ENCODE measurements at places on chromosomes 6 and 20.

GRCh38 chr6:28274888-28275287, 6.5 kb upstream of the PGBD1 start:
- no peak for DNase-seq

DNA sequence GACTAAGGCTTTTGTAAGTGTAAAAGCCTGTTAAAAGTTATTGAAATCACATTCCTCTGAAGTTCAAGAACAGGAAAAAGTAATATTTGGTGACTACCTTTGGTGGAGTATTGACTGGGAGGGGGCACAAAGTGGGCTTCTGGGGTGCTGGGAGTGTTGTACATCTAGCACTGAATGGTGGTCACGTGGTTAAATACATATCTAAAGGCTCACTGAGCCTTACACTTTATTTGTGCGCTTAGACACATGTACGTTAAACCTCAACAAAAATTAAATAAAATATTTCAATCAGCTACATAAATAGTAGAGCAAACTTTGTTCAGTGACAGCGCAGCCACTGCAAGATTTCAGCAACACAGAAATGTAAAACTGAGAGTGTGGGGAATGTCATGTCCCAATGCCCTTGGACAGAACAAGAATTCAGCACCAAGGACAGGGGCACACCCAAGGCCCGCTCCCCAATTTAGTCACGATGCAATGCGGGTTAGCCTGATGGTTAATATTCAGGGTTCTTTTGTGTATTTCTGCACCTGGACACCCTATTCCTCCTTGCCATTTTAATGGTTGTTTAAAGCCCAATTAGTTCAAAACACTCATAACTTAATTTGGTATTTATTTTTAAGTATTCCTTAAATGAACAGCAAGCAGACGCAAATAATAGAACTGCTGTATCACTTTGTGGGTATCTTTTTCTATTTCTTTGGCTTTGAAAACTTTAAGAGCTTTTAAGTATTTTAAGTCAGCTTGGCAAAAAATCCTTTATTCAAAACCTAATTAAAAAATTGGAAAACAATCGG, 37.4 kb downstream of the ANGPT4 start:
- DNase-seq = no peak

GRCh38 chr6:127128066-127128465, 9.6 kb downstream of the RSPO3 start:
- no peak for DNase-seq

DNA sequence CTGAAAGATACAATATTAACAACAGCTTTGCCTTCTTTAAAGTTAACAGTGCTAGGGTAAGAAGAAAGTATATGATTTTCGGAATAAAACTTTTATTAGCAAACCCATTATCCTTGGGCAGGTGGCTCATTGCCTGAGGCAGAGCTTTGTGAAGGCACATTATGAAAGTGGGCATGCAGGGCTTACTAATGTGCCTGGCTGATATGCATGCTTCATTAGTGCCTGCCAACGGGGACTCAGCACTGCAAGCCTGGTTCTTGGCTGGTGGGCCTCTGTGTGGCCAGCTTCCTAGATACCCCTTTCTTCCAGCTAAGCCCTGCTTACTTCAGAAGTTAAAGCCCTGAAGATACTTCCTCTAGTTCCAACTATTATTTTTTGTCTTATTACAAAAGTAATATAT, 481.6 kb downstream of the ADGRB3 start:
- DNase-seq = no peak

- DNase-seq = no peak
These were observed 1.3 kb upstream of the SPEF1 start for GRCh38 chr20:3782597-3782996.

DNA sequence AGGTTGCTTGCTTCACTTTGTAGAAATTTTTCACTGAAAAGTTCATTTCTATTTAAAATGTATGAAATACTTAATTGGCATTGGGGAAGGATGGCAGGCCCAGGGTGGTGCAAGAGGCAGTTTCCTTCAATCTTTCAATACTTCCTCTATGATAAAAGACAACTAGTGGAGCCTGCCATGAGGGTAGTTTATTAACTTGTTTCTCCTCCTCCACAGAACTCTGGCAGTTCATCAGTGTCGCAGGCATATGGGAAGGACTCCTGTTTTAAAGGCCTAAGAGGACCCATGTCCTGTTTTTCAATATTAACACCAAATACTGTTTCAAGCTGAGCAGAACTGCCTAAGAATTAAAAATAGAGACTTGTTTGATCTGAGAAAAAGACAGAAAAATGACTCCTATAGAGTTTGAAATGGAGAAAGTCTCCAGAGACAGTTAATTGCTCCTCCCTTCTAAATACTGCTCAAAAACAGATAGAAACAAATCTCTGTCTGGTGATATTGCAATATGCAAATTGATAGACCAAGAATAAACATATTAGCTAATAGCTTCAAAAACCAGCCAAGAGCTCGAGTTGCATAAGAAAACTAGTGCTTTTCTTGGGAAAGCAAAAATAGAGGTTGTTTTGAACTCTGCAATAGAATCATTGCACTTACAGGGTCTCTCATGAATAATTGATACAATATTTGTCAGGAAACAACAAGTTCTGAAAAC, 665.7 kb upstream of the SLC35B3 start:
- DNase-seq = no peak

DNA sequence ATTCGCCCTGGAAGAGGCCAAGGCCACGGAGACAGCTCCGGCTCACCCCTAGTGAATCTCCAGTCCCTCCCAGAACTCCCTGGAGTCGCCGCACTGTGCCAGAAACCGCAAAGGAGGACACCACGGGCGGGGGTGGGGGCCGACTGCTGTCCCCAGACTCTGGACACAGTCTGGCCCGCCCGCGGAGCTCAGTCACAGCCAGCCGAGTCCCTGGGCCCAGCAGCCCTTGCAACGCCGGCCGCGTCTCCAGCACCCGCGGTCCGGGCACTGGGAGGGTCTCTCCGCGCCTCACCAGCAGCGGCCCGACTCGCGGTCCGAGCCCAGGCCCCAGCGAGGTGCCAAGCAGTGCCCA, 518 bp downstream of the PEX6 start:
- DNase-seq = no peak

- DNase-seq = no peak
These were observed 15.0 kb downstream of the OR2B3 start for GRCh38 chr6:29071831-29072723.

- DNase-seq = no peak
These were observed at the start of gene SLC52A3 for GRCh38 chr20:768426-768978. SLC52A3 (minus strand) TSS chr20:768500; CDS start chr20:765774, 2,726 bp downstream.

- DNase-seq = no peak
These were observed 5.7 kb upstream of the FAM209A start for GRCh38 chr20:56518721-56519398.

DNA sequence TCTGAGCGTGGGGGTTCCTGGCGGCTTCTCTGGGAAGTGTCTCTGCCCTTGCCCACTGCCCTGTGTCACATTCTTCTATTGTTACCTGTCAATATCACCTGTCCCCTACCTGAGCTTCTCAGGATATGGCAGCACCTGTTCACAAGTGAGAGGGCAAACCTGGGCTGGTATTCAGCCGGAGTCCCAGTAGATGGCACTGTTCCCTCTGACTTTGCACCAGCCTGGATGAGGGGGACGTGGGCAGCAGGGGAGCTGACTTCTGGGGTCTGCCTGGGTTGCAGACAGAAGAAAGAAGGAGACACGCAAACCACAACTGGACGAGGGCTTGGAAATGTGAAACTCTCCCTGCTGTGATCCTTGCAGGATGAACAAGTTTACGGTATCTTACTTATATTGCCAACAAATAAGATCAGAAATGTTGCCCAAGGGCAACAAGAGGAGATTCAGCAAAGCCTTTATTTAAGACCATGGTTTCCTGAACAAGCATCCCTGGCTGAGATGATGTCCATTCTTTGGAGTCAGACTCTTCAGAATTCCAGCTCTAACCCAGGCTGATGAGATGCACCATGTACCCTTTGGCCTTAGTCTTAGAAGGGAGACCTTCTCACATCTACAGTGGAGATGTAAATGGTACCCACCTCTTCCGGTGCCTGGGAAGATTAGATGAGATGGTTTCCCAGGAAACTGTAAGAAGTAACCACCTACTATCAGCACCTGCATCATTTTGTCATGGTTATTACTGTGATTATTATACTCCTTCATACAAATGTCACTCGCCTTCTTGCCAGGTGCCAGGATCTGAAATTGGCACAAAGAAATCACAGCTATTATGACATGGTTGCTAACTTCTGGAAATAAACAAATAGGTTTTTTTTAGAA, 400.0 kb upstream of the CDH4 start:
- DNase-seq = no peak

GRCh38 chr20:24361541-24361940, 107.9 kb upstream of the SYNDIG1 start:
- DNase-seq = no peak

- no peak for DNase-seq
These were observed 47.6 kb downstream of the CPXM1 start for GRCh38 chr20:2752567-2753460.

DNA sequence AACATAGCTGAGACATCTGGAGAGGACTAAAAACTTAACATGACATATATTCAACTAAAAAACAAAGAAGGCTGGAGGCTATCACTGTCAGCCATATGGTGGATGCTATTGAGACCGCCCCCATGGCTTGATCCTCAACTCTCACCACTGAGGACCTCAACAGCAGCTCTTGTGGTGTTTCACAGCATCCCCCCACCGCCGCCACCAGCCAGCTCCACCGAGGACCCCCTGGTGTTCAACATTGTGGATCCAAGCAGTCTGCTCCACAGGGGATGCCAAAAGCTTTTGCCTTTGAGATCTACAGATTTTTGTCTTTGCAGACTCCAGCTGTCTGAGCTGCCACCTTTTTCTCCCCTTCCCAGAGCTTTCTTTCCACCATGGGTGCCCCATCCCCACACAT, 64.6 kb downstream of the NUS1 start:
- no peak for DNase-seq

- no peak for DNase-seq
These were observed 24.6 kb downstream of the FOXO3 start for GRCh38 chr6:108585359-108585758.

DNA sequence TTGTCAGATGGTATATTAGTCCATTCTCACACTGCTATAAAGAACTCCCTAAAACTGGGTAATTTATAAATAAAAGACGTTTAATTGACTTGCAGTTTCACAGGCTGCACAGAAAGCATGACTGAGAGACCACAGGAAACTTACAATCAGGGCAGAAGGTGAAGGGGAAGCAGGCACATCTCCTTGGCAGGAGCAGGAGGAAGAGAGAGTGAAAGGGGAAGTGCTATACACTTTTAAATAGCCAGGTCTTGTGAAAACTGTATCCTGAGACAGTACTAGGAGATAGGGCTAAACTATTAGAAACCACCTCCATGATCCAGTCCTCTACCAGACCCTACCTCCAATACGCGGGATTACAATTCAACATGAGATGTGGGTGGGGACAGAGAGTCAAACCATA, 193.9 kb upstream of the KCNG1 start:
- DNase-seq = no peak

- DNase-seq = no peak
These were observed 58.0 kb downstream of the TFAP2C start for GRCh38 chr20:56687061-56687460.

DNA sequence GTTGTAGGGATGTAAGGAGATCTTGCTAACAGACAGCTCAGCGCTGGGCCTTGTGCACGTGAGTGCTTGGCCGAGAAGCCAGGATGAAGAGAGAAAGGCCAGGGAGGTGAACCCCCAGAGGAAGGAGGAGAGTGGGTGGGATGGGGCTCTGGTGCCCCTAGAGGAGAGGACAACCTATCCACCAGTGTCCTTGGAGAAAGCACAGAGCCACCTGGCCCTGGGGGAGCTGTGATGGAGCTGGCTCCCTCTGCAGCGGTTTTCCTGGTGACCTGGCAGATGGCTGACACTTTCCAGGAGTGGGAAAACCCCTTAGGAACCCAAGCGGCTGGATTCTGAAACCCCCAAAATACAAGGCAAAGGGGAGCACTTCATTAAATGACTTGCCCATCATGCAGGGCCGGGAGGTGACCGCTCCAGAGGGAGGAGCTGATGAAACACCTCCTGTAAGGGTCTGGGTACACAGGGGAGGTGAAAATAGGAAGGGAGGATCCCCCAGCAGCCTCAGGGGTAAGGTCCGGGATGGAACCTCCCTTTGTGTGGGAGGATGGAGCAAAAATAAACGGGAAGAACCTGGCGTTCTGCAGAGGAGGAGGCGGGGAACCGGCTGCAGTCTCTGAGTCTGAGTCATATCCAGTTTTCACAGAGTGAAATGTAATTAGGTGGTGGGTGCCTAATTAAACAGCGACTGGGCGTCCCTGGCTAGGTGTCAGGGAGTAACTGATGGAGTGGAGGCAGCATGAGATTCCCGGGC, 80.4 kb downstream of the SULF2 start:
- no peak for DNase-seq

DNA sequence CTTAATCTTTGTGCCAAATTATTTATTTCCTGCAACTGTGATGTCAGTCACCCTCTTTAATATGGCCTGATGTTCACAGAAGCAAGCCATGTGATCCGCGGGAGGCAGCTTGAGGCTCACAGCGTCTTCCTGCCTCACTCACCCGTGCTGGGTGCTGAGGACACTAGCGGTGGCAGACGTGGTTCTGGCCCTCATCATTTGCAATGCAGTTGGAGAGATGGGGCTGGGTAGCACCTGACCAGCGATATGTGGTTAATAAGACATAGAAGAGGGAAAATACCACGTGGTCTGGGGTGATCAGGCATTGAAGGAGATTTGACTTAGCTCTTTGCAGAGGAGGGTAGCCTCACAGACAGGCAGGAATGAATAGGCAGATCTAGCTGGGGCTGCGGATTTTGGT, 264.7 kb downstream of the TMEM242 start:
- DNase-seq = no peak

DNA sequence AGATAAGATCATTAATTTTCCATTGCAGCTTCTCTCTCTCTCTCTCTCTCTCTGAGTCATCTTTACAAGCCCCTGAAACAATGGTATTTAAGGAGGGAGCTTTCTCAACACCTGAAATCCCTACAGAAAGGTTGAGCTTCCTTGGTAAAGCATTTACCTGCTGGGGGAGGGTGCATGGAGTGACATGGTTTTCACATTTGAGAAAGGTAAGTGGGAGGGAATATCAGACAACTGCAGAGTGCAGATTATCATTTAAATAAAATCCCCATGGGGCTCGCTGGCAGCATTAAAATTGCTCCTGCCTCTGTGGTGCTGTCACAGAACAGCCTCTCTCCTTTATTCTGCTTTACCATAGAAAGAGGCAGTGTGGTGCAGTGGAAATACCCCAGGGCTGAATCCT, 10.3 kb upstream of the PDYN start:
- no peak for DNase-seq

GRCh38 chr20:18380908-18381529, 85.8 kb downstream of the DZANK1 start:
- no peak for DNase-seq

DNA sequence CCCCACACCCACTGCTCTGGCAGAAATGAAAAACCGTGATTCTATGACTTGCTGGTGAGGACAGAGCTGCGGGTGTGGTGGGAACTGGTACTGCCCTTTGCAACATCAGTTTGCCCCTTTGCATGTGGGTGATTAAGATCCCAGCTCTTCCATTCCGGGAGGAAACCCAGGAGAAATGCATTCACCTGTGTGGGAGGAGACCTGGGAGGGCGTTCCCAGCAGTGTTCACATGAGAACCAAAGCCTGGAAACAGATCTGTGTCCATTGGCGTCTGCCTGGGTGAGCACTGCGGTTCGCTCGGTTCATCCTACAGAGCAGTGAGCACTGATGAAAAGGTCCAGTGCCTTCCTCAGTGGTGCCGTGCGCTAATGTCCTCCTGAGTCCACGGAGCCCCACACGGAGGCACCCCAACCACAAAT, 89.7 kb downstream of the SMOC2 start:
- DNase-seq = no peak

- no peak for DNase-seq
These were observed 554.0 kb upstream of the NOX3 start for GRCh38 chr6:156009656-156010055.

GRCh38 chr20:15918631-15919030, 654.6 kb downstream of the KIF16B start:
- no peak for DNase-seq

Measured in stimulated activated CD8-positive, alpha-beta memory T cell treated with anti-CD3 and anti-CD28 coated beads, Interleukin-7, amount 100 ng/mL, for 1 hour (primary cell).